Esophagus squamous epithelium (tissue), 5 donors: ENCODE measurements at places on chromosomes 12 and 14.

GRCh38 chr12:43180242-43180641 lies 371.8 kb downstream of the ADAMTS20 start:
- H3K27ac ChIP-seq = no peak overlapping the region
- no peaks in the 10 kb centered on the region for H3K4me1 ChIP-seq
- no peaks in the 10 kb centered on the region for H3K36me3 ChIP-seq

DNA sequence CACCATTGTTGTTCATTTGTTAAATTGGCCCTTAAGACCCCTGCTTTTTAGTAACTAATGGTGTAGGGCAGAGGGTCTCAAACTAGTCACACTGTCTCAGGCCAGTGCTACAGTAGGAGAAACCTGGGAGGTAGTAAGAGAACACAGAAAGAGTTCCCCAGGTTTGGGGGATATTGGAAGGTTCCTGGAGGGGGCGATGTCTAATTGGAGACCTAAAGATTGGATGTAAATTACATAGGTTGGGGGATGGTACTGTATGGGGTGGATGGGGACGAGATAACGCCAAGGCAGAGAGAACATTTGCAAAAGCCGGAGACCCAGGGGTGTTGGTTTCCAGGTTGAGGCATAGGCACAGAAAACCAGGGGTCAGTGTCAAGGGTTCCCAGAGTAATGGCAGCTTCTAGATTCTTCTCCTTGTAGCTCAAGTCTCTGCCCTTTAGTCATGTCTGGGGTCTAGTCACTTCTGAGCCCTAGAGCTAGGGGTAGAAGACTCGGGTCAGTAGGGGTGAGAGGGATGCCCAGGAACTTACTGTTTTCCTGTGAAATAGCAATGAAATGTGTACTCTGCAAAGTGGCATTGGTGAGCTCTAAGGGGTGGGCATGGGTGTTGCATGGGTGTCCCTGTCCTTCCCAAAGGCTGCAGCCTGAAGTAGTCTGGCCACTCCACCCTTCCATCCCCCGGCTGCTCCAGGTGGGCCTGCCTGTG lies 21.8 kb downstream of the PLEKHG3 start:
- no peaks in the 10 kb centered on the region for H3K27me3 ChIP-seq
- H3K36me3 ChIP-seq = peaks cover 39% of the 10 kb centered on the region
- H3K4me1 ChIP-seq = peaks cover 49% of the 10 kb centered on the region
- no peak for DNase-seq
- H3K27ac ChIP-seq = peak overlapping the region; percentile 90
- H3K4me3 ChIP-seq = no peak overlapping the region

GRCh38 chr14:87055007-87055406 lies 938.0 kb downstream of the GALC start:
- H3K36me3 ChIP-seq = no peaks in the 10 kb centered on the region
- H3K27ac ChIP-seq = no peak overlapping the region
- no peak overlapping the region for H3K4me3 ChIP-seq
- H3K27me3 ChIP-seq = no peaks in the 10 kb centered on the region
- no peaks in the 10 kb centered on the region for H3K4me1 ChIP-seq

DNA sequence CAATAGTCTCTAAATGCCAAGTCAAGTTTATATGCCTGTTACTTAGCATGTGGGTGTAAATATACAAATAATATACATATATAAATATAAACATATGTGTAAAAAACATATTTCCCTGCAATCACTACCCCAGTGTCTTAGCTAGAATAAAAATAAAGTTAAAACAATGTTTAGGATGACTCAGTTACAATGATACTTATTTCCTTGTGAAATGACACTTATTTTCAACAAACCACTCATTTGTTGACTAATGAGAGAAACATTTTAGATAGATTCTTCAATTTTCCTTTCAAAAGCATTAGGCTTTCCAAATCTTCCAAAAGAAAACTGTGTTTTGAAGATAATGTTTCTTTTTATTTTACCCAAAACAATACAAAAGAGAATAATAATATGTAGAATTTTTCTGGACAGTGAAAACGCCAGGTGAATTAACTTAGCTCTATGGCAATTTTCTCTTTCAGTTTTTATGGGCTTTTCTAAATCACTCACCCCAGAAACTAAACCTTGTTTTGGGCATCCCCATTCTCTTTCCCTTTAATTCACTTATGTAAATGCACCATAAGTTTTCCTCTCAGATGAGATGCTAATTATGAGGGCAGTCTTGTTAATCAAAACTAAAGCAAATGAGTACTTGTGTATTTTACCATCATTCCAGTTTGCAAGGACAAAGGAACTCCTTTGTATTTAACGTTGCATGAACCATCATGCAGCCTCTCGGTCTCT lies 465.9 kb downstream of the BCAT1 start:
- H3K36me3 ChIP-seq = no peaks in the 10 kb centered on the region
- no peak overlapping the region for H3K4me3 ChIP-seq
- H3K27ac ChIP-seq = no peak overlapping the region
- peaks cover 4% of the 10 kb centered on the region for H3K27me3 ChIP-seq
- H3K4me1 ChIP-seq = no peaks in the 10 kb centered on the region

DNA sequence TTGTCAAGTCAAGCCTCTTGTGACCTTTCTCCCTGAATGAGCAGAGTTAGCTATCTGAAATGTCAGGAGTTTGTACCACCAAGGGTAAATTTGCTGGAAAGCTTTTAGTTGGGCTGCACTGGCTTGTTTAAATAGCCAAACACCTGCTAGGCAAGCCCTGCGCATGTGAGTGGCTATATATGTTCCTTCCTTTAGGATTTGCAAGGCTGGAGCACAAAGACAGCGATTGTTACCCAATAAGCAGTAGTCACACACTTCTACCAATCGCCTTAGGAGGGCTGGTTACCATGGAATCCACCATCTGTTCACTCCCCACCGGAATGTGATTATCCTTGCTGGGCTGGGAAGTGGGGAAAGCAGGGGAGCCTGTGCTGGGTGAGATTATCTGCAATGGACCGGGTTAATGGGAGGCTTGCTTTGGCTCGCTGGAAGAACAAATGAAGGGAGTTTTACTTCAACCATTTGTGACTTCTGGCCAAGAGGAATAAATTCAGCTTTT lies 102.5 kb downstream of the FGD4 start:
- H3K4me3 ChIP-seq = no peak overlapping the region
- no peaks in the 10 kb centered on the region for H3K36me3 ChIP-seq
- H3K27ac ChIP-seq = no peak overlapping the region
- no peak for DNase-seq
- H3K27me3 ChIP-seq = no peaks in the 10 kb centered on the region
- peaks cover 71% of the 10 kb centered on the region for H3K4me1 ChIP-seq

GRCh38 chr12:109892748-109893147 lies 7.3 kb upstream of the TCHP start:
- H3K27ac ChIP-seq = peak overlapping the region; percentile 71
- H3K36me3 ChIP-seq = no peaks in the 10 kb centered on the region
- H3K4me1 ChIP-seq = peaks cover 71% of the 10 kb centered on the region
- no peak for DNase-seq
- no peaks in the 10 kb centered on the region for H3K27me3 ChIP-seq
- no peak overlapping the region for H3K4me3 ChIP-seq

- H3K4me1 ChIP-seq = no peaks in the 10 kb centered on the region
- H3K36me3 ChIP-seq = no peaks in the 10 kb centered on the region
- no peak overlapping the region for H3K27ac ChIP-seq
- no peak for DNase-seq
- H3K27me3 ChIP-seq = no peaks in the 10 kb centered on the region
Measured at GRCh38 chr12:41511247-41511646, 323.1 kb downstream of the PDZRN4 start.

GRCh38 chr12:63940310-63941005 lies 96.0 kb downstream of the SRGAP1 start:
- H3K4me1 ChIP-seq = no peaks in the 10 kb centered on the region
- H3K4me3 ChIP-seq = no peak overlapping the region
- H3K36me3 ChIP-seq = no peaks in the 10 kb centered on the region
- H3K27me3 ChIP-seq = no peaks in the 10 kb centered on the region

DNA sequence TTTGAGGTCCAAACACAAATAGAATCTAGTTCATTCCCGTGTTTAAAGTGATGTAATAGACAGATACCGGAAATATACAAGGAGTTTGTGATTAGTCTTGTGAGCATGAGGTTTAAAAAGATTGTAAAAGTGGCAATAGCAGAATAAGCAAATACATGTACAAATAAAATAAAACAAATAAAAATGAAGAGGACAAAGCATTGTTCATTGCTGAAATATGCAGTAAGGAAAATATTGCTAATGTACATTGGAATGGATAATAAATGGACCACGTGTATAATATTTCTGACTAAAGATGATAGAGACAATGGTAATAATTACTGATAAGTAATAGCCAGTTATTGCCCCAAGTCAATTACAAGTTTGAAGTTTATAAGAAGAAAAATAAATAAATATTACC lies 75.6 kb upstream of the RTL1 start:
- H3K27ac ChIP-seq = no peak overlapping the region
- H3K36me3 ChIP-seq = no peaks in the 10 kb centered on the region
- no peak overlapping the region for H3K4me3 ChIP-seq
- no peaks in the 10 kb centered on the region for H3K4me1 ChIP-seq
